Stimulated activated effector memory CD8-positive, alpha-beta T cell treated with anti-CD3 and anti-CD28 coated beads, Interleukin-12 subunit alpha, Interleukin-12 subunit beta, amount 100 ng/mL, for 72 hours (primary cell): ENCODE measurements at places on chromosomes 12 and 14.

DNA sequence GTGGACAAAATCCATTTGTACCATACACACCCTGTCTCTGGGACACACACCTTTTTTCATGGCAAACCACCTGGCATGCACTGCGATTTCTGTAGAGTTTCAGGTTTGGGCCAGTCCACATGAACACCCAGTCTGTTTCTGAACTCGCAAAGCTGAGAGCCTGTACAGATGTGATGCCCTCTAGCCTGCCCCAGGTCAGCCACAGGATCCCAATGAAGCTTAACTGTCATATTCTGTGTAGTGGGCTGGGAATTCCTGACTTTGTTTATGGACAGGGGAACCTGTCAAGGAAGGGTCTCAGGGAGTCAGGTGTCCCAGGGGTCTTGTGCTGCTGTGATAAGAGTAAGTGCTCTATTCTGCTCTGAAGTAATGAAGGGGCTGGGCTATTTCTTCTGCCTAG lies 39.8 kb downstream of the CPM start:
- no peak for DNase-seq

- no peak for DNase-seq
Observed at GRCh38 chr12:46209914-46210872, 58.6 kb downstream of the SLC38A1 start.

DNA sequence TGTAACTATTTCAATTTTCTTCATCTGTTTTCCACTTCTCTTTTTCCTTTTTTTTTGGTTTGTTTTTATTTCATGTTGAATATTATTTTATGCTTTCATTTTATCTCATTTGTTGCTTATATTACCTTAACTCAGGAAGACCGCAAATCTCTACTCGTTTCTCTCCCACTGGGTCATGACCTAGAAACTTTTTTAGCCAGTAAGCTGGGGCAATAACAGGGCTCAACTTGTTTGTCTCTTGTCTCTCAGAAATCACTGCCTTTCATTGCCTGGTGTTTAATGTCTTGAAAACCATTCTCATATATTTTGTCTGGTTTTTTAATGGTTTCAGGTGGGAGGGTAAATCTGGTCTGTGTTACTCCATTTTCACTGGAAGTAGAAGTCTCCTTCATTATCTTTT lies 36.6 kb upstream of the ATP2B1 start:
- DNase-seq, result no peak

DNA sequence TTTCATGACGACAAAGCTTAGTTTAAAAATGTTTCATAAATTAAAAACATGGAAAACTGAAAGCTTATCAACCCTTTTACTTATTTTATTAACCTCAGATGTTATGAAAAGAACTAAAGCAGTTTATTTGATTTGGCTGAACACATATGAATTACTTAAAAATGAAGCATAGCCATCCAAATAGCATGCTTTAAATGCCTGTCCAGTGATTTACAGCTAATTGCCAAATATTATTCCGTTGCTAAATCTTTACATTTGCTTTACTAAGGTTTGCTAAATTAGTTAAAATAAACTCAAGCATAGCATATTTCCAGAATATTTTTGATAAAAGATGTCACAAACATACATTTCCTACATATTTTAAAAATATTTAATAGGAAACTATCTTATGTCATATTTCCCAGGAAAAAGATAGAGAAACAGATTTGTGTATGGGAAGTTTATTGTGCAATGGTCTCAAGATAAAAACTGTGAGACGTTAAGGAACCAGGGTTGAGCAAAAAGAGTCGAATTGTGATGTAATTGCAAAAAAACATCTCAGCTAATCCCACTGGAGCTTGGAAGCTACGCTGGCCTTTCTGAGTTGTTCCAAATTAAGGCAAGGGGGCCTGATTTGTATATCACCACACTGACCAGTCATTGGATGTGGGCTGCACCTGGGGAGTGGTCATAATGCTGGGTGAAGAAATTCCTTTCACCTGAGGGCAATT lies 25.8 kb downstream of the GPR135 start:
- no peak for DNase-seq

DNA sequence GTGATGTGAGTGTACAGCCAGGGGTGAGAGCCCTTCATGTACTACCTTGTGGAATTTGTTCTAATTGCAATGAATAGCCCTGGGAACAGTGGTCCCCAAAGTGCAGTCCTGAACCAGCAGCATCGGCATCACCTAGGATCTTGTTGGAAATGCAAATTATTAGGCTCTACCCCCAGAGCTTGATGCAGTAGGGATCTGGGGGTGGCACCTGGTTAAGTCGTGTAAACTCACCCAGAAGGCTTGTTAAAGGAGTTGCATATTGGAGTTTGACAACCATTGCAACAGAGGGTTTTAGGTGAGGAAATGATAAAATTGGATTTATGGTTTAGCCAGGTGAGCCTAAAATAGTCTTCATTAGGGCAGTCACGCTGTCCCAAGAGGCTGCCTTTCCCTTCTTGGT lies 73.2 kb downstream of the PLEKHG3 start:
- DNase-seq, result no peak

GRCh38 chr14:105909046-105909827 lies 382.9 kb downstream of the TMEM121 start:
- no peak for DNase-seq

DNA sequence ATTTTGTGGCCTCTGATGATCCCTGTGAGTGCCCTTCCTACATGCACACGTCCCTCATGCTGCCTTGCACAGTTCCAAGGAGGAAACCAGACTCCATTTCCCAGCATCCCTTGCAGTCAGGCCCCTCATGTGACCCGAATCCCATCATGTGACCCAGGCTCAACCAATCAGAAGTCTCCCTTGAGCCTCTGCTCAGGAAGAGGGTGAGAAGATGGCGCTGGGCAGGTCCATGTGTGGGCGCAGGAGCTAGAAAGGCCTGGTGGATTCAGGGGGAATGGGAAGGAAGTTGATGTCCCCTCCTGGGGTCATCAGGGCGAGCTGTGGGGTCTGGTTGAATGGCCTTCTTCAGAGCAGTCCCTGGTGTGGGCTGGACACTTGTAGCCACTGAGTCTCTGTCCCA lies 240.5 kb downstream of the ADGRD1 start:
- DNase-seq, result no peak

GRCh38 chr14:62185078-62185477 lies 422.9 kb downstream of the SNAPC1 start:
- no peak for DNase-seq

GRCh38 chr12:61993734-61994345 lies 266.4 kb upstream of the USP15 start:
- no peak for DNase-seq

- peak; percentile 52 for DNase-seq
Observed at GRCh38 chr12:54159140-54159539, 29.6 kb downstream of the SMUG1 start.

DNA sequence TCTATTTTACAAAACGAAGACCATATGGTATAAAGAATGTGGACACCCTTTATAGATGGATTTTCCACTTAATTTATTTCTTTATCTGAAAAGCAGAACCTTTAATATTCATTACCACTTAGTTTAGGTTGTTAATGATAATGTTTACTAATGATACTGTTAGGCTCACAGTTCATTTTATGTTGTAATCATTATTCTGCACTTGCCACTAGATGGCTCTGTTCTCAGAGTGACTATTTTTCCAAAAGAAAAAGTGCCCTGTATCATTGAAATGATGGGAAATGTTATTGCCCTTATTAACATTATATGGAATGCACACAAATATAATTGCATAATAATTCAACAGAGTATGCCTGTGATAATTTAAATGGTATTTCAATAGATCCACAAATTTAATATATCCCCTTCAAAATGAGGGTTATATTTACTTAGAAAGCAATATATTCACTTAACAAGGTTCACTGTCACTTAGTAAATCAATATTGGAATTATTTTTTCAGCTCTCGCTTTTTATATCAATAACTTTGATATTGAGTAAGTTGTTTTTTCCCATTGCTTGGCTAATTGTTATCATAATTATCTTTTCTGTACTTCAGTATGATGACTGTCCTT lies 95.7 kb downstream of the PDE3A start:
- no peak for DNase-seq
